Ascending aorta (tissue), 2 donors: ENCODE measurements at places on chromosomes 2 and 18.

GRCh38 chr2:8743261-8743660, 61.4 kb downstream of the ID2 start:
- no peak for DNase-seq

DNA sequence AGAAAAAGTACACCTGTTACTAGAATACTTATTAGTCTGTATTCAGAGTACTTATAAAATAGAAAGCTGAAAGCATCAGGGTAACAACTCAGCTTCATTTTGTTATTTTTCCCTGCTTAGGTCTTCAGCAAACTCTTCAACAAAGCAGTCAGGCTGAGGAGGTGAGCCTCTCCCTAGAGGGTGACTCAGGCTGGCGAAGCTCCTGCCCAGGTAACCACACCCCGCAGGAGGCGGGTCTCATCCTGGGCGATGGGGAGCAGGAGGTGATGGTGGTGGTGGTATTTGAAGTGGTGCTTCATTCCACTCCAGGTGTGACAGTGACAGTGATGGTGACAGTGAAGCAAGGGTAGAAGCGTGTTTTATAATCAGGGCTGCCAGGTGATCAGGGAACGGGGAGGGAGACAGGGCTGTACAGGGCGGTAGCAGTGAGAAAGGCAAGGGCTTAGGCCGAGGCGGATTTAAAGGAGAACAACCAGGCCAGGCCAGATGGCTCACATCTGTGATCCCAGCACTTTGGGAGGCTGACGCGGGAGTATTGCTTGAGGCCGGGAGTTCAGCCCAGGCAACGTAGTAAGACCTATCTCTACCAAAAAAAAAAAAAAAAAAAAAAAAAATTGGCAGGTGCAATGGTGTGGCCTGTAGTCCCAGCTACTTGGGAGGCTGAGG, 127.1 kb downstream of the SOCS6 start:
- no peak for DNase-seq

DNA sequence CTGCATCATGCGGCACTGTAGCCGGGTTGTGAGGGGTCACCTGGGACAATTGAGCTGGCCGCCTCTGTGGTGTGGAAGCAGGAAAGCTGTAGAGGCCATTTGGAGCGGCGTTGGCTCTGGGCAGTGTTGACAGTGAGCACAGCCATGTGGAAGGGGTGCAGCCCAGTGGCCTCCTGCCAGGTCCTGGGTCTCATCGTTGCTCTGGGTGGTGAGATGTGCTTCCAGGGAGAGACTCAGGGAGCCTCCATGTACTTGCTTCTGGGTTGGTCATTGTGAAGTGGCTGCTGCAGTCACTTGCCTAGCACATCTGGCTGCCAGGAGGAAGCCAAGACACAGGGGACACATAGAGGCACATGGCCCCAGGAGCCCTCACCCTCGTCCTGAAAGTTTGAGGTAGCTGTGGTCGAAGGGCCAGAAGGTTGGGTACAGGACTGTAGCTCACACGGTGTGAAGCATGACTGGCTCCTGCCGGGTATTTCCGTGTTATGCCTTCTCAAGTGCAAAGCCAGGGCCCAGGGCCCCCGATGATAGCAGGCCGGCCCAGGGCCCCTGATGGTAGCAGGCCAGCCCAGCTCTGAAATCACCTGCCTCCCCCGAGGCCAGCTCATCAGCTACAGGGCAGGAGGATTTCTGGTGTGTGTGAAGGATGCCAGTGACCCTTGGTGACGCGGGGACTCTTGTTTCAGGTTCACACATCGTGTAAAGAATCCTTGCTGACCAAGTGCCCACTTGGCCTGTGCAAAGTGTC, 82.6 kb downstream of the DGKD start:
- no peak for DNase-seq

DNA sequence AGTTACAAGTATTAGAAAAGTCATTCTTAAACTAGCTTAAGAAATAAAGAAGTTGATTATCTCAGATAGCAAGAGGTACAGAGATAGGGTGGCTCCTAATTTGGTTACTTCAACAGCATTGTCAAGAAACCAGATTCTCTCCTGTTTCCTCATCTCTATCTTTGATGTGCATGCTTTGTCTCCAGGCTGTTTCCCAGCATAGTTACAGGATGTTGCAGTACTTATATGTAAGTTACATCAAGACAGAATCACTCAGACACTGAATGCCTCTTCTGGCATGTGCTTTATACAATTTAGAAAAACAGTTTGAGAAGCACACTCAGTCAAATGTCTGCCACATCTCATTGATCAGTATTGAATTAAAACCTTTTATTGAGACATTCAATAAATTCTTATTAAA, 189.5 kb upstream of the UBE2E3 start:
- no peak for DNase-seq
